ENCODE measurements at places on chromosomes 2 and 18.
A peak's percentile ranks its signal among the peaks of the same experiment; 100 is the strongest.

DNA sequence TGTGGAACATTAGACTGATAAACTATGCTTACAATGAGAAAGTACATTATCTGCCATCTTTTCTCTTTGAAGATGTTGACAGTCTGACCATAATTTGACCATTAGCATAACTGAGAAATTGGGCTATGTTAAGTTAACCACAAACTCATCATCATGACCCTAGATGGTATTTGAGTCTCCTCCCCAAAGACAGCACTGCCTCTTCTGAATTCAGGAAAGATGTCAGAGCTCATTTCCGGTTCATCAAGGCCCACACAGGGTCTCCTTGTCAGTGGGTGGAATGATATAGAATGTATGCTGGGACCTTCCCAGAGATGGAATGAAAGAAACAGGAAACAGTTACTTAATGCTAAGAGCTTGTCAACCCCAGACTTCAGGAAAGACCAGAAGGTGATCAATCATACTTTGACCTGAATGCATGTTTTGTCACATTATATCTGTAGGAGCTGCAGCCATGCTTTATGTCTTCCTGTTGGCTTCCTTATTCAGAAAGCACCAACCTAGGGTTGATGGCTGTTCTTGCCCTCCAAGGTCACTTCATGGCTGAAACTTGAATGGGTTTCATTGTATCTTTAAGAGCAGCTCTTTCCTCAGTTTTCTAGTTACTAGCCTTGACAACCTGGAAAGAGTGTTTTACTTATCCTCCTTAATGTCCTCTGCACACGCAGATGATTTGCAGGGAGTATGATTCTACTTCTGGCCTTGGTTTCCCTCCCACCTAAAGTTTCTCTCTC is 99.1 kb upstream of the NEUROD1 start:
- no peak for DNase-seq

- no peak for DNase-seq
These were observed 34.8 kb upstream of the MYO3B start for GRCh38 chr2:170143045-170143717.

DNA sequence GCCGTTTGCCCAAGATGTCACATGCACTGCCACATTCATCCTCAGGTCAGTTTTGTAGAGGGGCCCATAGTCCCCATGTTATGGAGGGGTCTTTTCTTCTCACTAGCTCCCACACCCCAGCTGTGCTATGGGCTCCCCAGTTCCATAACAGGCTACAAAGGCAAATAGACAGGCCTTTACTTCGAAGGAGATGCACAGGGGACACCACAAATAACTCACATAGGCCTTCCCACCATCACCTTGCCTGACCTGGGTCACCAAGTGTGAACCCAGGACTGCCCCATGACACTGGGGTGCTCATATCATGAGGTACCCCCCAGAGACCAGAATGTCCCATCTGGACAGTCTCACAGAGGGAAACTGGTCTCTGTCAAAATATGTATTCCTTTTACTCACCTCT is 15.0 kb upstream of the INO80C start:
- no peak for DNase-seq

DNA sequence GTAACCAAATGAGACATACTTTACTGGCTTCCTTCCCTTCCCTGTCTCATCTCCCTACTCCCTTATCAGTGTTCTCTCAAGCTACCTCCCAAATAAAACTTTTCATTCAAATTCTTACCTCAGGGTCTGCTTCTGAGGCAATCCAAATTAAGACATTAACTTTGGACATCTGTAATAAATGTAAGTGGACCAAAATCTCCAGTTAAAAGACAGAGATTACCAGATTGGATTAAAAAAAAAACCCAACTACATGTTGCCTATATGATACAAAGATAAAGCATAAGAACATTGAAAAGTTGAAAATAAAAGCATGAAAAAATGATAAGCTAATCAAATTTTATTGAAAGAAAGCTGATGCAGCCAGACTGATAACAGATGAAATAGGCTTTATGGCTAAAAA is 58.8 kb upstream of the ST3GAL5 start:
- no peak for DNase-seq

GRCh38 chr2:240343548-240343947 is 91.9 kb upstream of the GPC1 start:
- no peak for DNase-seq

- no peak for DNase-seq
These were observed 15.4 kb downstream of the GDF7 start for GRCh38 chr2:20682167-20682920.

DNA sequence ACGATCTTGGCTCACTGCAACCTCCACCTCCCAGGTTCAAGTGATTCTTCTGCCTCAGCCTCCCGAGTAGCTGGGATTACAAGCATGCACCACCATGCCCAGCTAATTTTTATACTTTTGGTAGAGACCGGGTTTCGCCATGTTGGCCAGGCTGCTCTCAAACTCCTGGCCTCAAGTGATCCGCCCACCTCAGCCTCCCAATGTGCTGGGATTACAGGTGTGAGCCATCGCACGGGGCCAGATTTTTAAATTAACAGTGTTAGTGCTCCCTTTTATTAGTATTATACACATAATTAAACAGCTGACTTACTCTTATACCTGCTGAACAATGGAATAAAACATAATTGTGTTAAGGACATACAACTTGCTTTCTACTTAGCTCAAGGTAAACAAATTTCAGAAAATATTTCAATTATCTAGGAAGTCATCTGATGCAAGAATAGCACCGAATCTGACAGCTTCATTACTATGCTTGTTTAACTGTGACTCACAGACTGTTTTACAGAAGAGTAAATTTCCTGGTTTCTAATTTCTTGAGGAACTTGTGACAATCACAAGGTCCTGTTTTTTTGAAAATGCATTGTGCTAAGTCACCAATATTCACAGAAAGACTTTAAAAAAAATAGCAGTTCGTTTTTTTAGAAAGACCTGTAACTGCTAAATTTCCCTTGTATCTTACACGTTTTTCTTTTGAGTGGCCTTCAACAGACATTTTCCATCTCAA is 51.2 kb downstream of the SPIRE1 start:
- peak; percentile 68 for DNase-seq

- DNase-seq, result no peak
These were observed 32.5 kb downstream of the GAREM1 start for GRCh38 chr18:32438173-32438572.

DNA sequence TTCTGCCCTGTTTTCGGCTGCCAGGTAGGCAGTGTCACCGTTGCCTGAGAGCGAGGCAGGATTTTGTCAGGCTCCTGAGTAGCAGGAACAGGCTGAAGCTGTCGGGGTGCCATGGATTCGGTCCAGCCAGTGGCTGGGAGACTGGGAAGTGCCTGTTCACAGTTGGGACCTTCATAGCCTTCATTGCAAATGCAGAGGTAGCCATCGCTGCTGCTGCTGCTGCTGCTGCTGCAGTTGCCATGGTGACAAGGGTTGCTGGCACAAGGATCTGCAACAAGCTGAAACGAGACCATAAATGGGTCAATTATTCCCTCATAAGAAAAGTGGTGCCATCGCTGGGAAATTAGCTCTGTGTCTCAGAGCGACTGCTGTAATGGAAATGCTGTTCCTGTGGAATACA is 122.7 kb downstream of the DNER start:
- DNase-seq, result no peak

DNA sequence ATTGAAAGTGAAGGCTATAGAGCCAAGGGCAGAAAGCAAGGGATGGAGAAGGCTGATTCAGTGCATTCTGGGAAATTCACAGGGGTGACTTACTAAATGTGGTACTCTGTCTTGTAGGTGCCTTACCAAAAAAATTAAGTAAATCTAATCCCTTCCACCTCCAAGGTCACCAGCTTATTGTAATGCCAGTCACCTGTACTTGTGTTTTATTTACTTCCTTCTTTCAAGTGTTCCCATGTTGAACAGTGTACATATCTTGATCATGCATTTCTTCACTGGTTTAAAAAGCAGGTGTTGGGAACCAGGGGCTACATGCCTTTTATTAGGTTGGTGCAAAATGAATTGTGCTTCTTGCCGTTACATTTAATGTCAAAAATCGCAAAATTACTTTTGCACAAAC is 137.0 kb upstream of the ARHGAP28 start:
- DNase-seq, result no peak

DNA sequence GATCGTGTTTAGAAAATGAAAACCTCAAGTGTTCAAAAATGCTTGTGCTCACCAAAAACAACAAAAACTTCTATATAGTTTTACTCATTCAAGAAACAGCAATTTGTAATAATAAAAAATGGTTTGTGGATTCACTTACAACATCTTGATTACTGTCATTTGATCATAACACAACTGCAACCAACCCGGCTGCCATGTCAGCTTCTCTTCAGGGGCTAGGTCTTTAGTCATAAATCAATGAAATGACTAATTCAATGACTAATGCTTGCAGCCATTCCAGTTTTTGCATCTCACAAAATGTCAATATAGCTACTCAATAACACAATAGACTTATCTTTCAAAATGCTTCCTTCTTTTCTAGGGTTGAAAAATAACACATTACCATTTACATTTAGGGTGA is 128.0 kb downstream of the OLA1 start:
- DNase-seq, result no peak

DNA sequence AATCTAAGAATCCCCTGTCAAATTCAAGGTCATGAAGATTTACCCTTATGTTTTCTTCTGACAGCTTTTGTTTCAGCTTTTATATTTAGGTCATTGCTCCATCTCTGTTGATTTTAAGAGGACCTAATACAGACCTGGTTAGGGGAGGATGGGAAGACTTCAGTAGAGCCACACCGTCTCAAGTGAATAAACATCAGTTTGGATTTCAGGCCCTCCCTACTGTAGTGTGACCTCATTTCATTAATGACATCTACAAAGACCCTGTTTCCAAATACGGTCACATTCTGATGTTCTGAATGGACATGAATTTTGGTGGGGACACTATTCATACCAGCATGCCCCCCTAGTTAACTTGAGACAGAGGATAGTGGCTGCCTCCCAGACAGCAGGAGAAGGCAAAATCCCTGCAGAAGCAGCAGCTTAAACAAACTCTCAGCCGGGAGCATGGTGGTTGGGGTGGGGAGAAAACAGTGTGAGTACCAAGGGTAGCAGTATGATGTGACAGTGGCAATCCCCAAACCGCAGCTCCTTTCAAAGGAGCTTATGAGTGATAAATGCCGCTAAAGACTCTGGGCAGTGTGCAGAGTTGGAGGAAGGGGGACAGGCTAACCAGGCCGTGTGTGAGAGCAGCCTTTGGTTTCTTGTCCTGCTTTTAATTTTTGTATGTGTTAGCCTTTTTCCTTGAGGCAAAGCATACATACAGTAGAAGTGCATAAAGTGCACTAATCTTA is 65.9 kb upstream of the TNP1 start:
- no peak for DNase-seq

DNA sequence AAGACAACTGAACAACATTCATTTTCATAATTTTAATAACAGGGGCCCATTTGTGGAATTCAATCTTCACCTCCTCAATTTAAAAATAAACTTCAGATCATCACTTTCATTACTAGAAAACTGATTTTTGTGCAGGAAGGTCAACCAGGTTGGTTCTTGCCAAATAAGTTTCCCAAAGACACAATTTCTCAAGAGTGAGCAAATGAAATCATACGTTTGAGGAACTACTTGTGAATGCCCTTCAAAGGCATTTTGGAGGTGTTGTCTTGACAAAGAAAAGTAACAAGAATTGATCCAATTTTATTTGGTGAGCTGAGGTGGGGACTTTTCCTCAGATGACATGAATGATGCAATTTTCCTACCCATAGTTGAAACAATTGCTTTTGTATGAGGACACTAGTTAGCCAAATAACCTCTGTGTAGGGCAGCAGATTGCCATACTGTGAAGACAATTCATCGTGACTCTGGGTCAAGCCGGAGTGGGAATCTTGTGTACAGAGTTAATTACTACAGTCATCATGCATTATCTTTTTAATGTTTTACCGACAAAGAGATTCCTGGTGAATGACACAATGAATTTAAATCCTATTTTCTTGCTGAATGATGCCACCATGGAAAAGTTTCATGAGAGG is 121.8 kb downstream of the TGFA start:
- DNase-seq, result no peak

DNA sequence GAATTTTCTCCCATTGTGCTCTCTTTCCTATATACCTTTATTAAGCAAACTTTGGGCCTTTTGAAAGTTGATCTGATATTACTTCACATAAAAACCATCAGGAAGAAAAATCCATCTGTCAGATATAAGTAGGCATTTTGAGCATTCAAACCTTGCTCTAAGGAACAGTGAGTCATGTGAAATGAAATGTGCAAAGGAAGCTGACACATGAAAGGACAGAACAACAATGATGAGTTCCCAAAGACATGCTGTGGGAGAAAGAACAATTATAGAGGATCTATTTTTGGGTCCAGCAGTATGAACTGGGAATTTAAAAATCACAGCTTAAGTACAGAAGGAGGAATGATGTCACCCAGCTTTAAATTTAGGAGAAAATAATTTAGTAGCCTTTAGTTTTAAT is 18.1 kb downstream of the CALCRL start:
- no peak for DNase-seq

DNA sequence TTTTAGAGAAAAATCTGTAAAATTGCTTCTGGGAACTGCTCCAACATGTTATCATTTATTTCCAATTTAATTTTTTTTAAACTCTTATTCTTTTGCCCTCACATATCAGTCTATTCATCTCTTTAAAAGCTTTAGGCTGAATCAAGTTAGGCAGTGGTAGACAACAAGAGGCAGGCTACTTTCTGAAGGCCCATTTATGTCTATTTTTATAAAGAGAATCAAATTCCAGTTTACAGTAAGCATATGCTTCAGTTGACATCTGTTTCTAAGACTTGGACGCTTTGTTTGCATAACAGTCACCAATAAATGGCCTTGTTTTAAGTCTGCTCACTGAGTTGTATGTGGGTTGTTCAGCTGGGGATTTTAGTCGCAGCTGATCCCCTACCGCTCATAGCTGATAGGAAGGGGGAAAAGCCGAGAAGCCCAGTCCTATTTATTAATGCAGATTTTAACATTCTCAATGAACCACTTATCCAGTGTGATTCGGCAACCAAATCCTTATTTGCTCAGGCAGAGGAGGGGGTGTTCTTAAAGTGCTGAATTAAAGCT is 260.4 kb upstream of the SIX3 start:
- DNase-seq, result no peak

- peak; percentile 50 for DNase-seq
These were observed 58.7 kb upstream of the ACTR3 start for GRCh38 chr2:113831161-113831560.

- DNase-seq, result peak; percentile 91
These were observed 70.2 kb upstream of the MEIS1 start for GRCh38 chr2:66364495-66365333.

Data from H4 (cell line).